ENCODE measurements at places on chromosomes 5 and 9. TPM values are rescaled to one million over a fixed set of nuclear protein-coding genes. Genes with fewer than 3 reads are reported as not detected.
A peak's percentile ranks its signal among the peaks of the same experiment; 100 is the strongest.

DNA sequence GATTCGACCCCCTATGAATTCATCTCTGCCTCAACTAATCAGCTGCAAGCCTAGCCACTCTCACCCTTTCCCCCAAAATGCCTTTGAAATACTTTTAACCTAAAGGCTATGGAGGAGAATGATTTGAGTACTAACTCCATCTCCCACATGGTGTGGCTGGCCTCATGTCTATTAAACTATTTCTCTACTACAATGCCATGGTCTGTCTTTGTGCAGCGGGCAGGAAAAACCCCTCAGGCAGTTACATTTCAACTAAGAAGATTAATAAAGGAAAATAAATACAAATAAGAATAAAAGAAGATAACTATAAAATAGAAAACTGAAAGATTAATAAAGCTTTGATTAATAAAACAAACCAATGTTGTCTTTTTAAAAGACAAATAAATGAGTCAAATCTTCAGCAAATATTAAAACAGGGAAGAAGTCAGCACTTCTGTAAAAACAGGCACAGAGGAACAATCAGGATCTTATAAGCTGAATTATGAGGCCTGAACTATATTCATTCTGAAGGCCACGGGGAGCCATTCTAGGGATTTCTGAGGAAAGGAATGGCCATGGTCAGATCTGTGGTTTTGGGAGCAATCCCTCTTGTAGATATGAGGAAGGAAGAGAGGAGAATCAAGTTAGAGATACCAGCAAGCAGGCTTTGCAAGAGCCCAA is 116.1 kb upstream of the SLC12A2 start:
- DNase-seq, result no peak

GRCh38 chr5:73638344-73639095 is 12.5 kb downstream of the ARHGEF28 start:
- no peak for DNase-seq

DNA sequence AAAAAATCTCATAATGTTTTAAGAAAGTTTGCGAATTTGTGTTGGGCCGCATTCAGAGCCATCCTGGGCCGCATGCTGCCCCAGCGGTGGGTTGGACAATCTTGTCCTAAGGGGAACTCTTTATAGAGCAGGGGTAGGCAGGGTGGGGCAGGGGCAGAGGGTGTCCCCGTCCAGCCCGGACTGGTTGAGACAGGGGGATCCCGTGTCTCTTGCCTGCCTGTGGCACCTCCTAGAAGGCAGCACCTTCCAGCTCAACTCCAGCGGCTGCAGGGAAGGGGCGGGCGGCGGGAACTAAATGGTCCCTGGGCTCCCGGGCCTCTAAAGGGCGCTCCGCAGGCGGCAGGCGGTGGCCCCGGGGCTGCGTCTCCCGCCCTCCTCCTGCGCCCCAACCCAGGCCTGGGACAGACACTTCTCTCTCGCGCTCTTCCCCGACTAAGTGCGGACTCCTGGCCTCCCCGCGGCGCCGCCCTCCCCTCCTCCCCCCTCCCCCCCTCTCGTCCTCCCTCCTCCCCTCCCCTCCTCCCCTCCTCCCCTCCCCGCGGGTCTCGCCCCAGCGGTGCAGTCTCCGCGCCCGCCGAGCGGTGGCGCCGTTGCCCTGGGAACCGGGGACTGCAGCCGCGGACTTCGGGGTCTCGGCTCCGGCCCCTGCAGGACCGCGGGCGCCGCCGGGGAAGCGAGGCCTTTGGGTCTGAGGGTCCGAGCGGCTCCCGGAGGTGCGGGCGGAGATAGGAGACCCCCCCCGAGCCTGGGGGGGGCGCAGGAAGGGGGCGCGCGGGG is 132.6 kb downstream of the MRPL36 start:
- peak; percentile 21 for DNase-seq

DNA sequence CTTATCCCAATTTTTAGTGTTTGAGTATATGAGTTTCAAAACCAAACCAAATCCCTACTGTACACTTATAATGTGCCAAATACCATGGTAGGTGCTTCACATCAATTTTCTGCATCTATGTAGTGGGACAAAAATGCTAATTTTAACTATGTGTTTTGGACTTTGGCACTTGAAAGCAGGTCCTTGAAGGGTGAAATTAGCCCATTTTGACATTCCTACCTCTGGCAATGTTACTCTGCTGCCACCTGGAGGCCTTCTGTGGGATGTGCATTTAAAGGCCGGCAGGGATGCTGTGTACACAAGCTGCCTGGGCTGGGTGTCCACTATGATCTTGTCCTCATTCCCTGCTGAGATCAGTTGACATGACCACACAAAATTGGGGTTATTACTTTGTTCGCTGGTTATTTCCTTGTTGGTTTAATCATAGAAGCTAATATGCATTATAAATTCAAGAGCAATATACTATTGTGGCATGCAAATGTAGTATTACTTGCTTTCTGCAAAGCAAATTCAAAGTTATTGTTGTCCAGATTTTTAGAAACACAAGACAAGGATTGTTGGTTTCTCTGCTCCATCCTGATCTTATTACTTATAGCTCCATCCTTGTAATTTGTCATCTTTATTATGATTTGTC is 166.8 kb downstream of the ARHGEF28 start:
- DNase-seq, result peak; percentile 61

DNA sequence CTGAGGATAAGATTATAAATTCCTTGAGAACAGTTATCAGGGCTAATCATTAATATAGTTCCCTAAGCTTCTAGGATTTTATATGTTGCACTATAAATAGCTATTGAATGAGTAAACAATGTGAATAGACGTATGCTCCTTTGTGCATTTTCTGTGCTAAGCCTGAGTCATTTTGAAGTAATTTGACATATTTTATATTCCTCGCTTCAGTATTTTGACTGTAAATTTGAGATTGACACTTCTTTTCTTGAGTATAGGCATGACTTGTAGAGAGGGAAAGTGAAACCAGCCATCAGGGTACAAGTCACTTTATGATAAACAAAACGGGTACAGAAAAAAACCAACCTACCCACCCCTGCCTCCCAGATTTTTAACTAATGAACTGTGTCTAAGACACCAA is 367.7 kb upstream of the PRR16 start:
- no peak for DNase-seq

- DNase-seq, result no peak
These were observed 58.0 kb downstream of the GDA start for GRCh38 chr9:72207278-72207677.

Gene CCDC183
- total RNA-seq, result 5.6 TPM

Gene CTXN3
- not detected for total RNA-seq

GRCh38 chr5:173855162-173855994 is 32.8 kb upstream of the CPEB4 start:
- no peak for DNase-seq

Gene STPG3
- total RNA-seq, result not detected

Gene S1PR3
- 18.7 TPM for total RNA-seq

- no peak for DNase-seq
These were observed 362.8 kb upstream of the RPS23 start for GRCh38 chr5:82640916-82641315.

DNA sequence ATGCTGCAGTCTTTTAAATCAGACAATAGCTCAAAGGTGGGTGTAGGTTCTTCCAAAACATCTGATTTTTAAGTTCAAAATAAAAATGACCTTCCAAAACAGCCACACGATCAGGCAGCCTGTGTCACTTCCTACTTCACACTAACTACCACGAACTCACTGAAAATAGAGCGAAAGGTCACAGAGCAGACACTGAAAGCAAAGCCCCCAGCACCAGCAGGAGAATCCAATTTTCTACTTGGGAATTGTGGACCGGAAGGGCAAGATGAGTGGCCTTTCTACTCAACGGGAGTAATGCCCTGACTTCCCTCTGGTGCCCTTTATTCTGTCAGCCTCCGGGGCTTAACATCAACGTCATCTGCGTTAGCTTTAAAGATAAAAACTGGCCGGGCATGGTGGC is 107.8 kb upstream of the FAM120A start:
- DNase-seq, result no peak

Gene PCDHA6
- 4.2 TPM for total RNA-seq

DNA sequence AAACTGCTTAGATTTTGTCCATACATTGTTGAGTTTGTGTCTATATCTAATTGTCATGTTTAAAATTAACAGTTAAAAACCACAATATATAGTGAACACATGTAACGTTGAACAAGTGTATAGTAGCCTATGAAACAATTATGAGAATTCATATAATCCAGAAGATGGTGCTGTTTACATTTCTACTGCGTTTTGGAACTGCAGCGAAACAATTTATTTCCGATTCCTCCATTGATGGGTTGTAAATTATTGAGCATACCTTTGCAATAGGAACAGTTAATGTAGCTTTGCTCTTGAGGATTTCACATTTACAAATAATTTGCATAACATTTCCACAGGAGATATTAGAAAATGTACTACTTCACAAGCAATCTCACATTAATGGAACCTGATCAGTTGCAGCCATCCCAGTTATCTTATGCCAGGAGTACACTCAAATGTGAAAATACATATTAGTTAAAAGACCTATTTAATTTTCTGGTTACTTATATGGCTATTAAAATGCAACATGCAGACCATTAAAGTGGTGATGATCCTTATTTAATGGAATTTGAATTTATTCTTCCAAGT is 411.8 kb downstream of the CDH10 start:
- DNase-seq, result no peak

DNA sequence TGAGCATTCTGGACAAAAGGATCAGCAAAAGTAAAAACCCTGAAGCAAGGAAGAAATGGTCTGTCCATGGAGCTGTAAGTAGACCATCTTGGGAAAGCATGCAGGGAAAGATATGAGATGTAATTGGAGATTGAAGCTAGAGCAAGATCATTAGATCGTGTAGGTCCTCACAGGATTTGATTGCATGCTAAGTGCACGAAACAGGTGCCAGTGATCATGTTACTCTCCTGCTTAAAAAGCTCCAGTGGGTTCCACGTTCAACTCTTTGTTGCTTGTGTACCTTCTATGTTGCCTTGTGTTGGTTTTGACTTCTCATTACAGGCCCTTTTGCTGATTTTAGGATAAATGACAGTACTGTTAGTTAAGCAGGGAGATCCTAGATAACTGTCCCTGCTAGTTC is 442.0 kb downstream of the DMRT2 start:
- DNase-seq, result no peak

DNA sequence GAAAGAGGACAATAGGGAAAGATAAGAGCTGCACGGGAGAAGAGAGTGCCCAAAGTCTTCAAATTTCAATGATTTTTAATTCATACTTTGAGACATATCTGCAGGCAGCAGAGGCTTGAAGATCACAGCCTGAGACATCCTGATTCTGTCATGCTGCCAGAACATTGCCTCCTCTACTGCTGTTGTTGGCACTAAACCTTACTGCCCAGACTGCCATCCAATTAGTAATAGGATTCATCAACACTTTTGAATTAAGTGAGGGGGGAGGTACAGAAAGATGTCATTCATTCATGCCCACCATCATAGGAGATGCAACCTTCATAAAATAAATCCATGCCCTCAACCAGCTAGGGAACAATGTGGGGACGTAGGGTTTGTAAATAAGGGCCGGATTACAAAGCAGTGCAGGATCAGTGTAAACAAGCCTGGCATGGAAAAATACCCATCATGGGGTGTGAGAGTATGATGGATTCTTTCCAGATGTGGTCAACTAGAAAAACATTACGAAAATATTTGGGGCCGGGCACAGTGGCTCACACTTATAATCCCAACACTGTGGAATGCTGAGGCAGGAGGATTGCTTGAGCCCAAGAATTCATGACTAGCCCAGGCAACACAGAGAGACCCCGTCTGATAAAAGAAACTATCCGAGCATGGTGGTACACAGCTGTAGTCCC is 122.1 kb upstream of the DAPK1 start:
- DNase-seq, result no peak

- DNase-seq, result no peak
These were observed 78.6 kb upstream of the MPDZ start for GRCh38 chr9:13358128-13358527.

DNA sequence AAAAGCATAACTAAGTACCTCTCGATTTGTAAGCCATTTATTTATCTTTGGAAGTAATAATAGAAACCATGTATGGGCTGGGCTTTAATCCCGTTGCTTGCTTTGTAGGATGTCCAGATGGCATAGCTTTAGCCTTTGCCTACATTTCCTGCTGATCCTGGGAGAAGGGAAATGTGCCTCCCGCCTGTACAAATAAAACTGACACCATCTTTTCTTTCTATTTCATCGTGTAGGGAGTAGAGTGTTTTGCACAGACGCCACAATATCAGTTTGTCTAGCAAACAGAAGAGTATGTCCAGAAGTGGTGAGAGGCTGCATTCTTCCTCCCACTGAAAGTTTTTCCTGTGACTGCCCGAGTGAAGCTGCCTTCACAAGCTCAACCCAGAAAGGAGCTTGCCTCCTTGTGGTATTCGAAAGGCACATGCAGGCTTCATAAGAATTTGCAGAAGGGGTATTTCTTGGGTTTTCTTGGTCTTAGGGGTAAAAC is 24.7 kb upstream of the TJP2 start:
- no peak for DNase-seq

DNA sequence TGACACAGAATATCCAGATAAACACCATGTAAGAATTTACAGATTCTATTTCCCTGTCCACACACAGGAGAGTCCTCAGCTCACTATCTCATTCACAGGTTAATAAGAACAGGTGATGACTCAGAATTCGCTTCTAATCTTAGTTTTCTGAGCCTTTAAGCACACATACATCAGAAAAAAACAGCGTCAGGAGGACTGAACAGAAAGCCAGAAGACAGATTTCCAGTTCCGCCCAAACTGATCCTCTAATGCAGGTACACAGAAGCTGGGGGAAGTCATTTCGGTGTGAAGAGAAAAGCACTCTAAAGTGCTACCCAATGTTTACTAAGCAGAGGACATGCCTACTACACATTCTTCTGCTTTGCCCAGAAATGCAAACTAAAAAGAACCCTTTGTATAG is 1.6 kb downstream of the CEMIP2 start:
- DNase-seq, result no peak

Gene FAM200C
- 5.6 TPM for total RNA-seq

Gene ZNF608
- total RNA-seq, result 82.1 TPM

DNA sequence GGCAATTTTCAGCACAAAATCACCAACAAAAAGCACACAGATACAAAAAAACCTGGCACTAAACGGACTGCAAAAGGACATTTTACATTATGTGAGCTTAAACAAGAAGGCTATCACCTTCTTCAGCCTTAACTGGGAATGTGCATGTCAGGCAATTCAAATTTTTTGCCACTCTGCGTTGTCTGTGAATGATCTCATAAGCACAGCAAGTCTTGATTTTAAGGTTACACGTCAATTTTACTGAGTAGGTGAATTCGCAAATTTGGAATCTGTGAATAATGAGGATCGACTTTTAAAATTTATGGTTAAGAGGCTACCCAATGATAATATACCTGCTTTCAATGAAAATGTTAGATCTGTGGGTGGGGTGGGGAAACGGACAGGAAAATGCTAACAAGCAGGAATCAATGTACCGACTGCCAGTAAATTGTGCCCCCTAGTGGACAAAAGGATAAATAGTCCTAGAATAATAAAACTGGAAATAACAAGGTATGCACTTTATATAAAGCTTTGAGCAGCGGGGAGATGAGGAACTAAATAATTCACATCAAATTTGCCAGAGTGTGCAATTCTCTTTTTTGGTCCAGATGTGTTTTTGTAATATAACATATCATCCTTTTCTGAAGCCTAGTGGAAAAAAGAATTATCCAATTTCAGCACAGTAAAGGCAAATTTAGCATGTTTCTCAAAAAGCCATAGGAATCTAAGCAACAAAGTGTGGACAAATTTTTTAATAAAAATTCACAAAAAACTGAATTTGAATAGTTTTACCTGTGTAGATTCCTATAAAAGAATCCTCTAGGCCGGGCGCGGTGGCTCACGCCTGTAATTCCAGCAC is 20.5 kb downstream of the EQTN start:
- no peak for DNase-seq
